ENCODE measurements at places on chromosomes 11 and 22.

- DNase-seq: no peak
Observed at GRCh38 chr11:31790649-31791048, 20.5 kb downstream of the PAX6 start.

GRCh38 chr11:115300660-115301428 is 203.4 kb downstream of the CADM1 start:
- no peak for DNase-seq

- DNase-seq: no peak
Observed at GRCh38 chr11:31236143-31236542, 133.4 kb downstream of the DCDC1 start.

GRCh38 chr22:45884201-45885062 is 92.5 kb downstream of the WNT7B start:
- no peak for DNase-seq

- no peak for DNase-seq
Observed at GRCh38 chr11:86360775-86361395, 13.8 kb upstream of the CCDC81 start.

GRCh38 chr22:32024796-32025195 is 18.3 kb upstream of the SLC5A1 start:
- DNase-seq: no peak

GRCh38 chr11:103222806-103223205 is 113.6 kb downstream of the DYNC2H1 start:
- no peak for DNase-seq

DNA sequence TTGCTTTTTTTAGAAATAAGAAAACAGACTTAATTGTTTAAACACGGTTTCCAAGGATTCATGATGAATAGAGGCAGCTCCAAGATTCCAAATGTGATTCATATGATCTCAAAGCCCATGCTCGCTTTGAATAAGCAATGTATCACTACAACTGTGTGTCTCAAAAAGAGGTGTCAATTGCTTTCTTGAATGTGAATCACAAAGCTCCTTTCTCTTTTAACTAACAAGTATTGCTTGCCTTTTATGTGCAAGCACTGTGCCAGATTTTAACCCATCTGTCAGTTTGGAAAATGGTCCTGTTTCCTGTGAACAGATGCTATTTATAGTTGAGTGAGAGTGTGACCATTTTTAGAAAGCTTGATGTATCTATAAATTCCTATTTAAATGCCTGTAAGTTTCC is 6.5 kb downstream of the OOSP1 start:
- DNase-seq: no peak

GRCh38 chr11:44328138-44328660 is 18.3 kb upstream of the ALX4 start:
- no peak for DNase-seq

DNA sequence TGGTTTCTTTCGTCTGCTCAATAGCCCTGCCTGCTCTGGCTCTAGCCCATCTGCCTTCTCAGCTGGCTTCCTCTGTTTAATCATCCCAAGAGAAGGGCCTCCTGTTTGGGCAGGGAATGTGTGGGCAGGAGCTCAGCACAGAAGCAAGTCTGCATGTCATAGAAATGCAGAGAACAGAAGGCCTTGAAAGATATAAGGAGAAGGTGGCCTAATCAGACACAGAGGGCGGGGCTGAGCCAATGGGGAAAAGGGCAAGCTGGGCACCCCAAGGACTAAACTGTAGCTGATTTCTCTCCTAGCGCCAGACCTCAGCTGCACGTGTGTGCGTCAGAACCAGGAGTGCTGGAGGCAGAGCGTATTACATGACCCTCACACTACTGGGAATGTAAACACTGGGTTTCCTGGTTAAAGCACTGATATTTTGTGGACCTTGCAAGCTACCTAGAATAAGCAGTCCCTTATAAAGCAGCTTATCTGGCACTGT is 7.6 kb upstream of the CCKBR start:
- DNase-seq: no peak

DNA sequence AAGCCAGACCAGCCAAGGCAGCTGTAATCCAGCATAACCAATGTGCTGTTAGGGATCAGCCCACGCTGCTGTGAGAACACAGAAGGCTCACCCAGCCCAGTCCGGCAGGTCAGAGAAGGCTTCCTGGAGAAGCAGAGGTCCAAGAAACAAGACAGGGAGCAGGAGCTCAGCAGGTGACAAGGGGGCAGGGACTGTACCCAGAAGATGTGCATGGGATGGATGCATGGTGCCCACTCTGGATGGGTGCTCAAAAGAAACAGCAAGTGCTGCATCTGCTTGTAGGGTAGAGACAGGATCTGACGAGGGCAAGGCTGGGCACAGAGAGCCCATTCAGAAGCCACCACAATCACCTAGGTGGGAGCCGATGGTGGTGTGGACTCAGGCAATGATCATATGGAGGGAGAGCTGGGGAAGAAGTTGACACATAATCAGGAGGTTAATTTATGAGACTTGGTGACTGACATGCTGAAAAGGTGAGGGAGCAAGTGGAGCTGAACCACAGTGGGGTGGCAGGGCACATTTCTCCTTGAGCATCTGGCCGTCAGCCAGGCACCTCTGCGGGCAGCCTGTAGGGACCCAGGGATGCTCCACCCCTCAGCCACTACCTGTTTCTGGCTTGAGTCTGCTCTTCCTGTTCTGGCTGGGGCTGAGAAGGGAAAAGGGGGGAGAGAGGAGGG is 102.3 kb upstream of the DRD2 start:
- no peak for DNase-seq

GRCh38 chr11:57703341-57703740 is 8.7 kb downstream of the MED19 start:
- no peak for DNase-seq

- no peak for DNase-seq
Observed at GRCh38 chr11:469684-470560, 19.8 kb downstream of the PTDSS2 start.

DNA sequence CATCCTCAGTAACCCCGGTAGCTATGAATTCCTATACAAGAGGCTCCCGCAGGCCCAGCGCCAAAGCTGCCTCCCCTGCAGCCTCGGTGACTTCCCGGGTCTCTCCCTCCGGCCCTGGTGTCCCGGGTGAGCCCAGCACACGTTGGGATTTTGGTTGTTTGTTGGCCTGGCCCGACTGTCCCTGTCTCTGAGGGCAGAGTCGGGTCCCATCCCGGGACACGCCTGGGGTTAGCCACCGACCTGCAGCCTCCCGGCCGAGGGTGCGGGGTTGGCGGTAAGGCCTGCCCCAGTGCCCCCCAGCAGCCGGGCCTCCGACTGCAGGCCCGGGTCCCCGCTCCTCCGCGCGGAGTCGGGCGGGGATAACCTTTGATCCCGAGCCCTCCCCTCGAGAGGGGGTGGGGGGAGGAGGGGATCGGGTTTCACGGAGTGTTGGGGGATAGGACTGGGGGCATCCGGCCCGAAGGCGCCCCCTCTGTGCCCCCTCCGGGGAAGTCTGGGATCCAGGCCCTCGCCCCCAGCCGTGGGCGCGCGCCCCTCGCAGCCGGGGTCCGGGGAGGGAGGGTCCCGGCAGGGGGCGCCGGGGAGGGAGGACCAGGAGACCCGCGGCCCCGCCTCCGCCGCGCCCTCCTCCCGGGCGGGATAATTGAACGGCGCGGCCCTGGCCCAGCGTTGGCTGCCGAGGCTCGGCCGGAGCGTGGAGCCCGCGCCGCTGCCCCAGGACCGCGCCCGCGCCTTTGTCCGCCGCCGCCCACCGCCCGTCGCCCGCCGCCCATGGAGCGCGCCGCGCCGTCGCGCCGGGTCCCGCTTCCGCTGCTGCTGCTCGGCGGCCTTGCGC is at the start of gene FBLN1:
TSS of gene FBLN1 (plus strand) at position 669 of the 835 bp plus-strand sequence. CDS start at position 772, 103 bp downstream.
- DNase-seq: no peak

GRCh38 chr11:128331317-128331716 is 256.0 kb downstream of the ETS1 start:
- no peak for DNase-seq

DNA sequence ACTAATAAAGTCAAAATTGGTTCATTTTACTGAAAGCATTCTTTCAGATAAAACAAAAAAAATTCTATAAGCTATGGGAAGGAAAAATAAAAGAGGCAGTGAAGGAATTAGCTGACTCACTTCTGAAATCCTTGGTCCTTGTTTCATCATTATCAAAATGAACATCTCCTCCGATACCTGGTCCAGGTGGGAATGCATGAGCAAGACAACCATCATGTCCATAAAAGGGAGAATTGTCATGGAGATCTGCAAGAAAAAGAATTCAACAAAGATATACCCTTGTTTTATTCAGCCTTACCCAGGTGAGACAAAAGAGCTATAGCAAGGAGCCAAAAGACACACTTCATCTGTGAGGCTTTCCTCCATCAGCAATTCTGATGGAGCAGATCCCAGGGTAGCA is 27.2 kb downstream of the MMP10 start:
- DNase-seq: no peak

DNA sequence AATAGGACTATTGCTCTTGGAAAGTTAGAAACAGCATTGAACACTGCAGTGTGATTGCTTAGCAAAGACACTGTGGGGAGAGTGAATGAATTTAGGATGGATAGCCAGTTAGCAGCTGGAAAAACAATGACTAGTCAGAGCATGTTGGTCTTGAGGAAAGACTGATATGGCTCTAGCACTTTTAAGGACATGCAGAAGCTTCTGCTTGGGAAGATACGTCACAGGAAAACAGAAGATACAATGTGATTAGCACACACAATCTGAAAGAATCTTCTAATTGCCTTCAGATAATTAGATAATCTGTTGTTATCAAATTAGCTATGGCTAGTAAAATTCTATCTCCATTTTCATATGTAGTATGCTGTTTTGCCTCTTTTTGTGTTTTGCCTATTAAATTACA is 530.7 kb upstream of the CHORDC1 start:
- no peak for DNase-seq

Data from effector CD4-positive, alpha-beta T cell (primary cell).